ENCODE measurements at places on chromosomes 4 and X.

GRCh38 chrX:151754047-151754429 lies 19.5 kb downstream of the CNGA2 start:
- DNase-seq, result no peak

DNA sequence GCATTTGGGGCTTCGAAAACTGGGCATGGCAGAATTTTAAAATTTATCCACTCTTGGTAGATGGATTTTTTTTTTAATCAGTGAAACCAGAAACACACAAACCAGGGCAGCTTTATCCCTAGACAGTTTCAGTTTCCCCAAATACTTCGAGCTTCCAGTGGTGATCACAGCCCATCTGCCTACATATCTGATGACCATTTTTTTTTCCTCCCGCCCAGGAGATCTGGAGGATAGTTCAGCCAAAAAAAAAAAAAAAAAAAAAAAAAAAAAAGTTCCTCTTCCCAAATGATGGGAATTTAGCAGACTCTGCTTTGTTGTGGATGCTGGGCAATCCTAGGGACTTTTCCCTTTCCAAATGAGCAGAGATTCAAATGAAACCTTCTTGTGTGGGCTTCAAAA lies 1.0 kb upstream of the TBC1D9 start:
- no peak for DNase-seq

GRCh38 chr4:99028187-99028586 lies 32.7 kb downstream of the METAP1 start:
- no peak for DNase-seq

GRCh38 chrX:35819241-35819640 lies 21.1 kb downstream of the MAGEB16 start:
- no peak for DNase-seq

- DNase-seq, result no peak
Observed at GRCh38 chrX:350148-350533, 31.5 kb upstream of the GTPBP6 start.

GRCh38 chr4:16516796-16517439 lies 290.6 kb upstream of the TAPT1 start:
- no peak for DNase-seq
